Peyer's patch (tissue), 4 donors: ENCODE measurements at places on chromosomes 13 and 19.

GRCh38 chr13:105937451-105937850, 598.0 kb downstream of the EFNB2 start:
- no peak for DNase-seq

DNA sequence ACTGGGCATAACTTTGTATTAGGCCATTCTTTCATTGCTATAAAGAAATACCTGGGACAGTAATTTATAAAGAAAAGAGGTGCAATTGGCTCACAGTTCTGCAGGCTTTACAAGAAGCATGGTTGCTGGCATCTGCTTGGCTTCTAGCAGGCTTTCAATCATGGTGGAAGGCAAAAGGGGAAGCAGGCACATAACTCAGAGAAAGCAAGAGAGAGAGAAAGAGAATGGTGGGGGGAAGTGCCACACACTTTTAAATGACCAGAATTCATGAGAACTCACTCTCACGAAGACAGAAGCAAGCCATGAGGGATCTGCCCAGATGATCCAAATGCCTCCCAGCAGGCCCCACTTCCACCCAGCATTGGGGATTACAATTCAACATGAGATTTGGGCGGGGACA, 179.7 kb downstream of the SPRY2 start:
- DNase-seq: no peak

DNA sequence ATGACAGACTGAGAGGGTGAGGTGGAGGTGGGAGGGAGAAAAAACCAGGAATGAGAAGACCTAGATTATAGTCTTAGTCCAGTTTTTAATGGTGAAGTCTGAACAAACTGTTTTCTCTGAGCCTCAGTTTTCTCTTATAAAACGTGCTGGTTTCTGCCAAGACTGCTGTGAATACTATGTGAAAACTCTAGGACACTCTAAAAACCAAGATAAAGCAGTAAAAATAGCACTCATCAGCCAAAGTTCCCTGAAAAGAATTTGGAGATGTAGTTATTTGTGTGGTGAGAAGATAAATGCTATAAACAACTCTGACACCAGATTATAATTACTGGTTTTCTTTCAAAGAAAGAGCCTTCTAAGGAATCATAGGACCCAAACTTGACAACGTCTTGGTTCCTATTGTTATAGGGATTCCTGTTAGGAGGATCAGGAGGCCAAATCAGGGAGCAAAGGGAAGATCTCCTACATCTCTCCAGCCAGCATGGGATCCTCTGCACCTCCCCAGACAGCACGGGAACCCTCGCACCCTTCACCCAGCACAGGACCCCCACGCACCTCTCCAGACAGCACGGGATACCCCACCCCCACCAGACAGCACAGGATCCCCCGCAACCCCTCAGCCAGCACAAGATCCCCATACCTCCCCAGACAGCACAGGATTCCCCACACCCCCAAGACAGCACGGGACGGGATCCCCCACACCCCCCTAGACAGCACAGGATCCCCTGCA, 130.2 kb downstream of the MIPEP start:
- no peak for DNase-seq

DNA sequence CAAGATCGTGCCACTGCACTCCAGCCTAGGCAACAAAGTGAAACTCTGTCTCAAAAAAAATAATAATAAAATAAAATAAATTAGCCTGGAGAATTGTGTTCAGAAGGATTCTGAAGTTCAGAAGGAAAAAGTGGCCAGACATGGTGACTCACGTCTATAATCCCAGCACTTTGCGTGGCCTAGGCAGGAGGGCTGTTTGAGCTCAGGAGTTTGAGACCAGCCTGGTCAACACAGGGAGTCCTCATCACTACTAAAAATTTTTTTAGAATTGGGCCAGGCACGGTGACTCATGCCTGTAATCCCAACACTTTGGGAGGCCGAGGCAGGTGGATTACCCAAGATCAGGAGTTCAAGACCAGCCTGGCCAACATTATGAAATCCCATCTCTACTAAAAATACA, 6.0 kb downstream of the RDH8 start:
- no peak for DNase-seq

GRCh38 chr13:73341748-73342147, 282.9 kb downstream of the KLF5 start:
- DNase-seq: no peak

DNA sequence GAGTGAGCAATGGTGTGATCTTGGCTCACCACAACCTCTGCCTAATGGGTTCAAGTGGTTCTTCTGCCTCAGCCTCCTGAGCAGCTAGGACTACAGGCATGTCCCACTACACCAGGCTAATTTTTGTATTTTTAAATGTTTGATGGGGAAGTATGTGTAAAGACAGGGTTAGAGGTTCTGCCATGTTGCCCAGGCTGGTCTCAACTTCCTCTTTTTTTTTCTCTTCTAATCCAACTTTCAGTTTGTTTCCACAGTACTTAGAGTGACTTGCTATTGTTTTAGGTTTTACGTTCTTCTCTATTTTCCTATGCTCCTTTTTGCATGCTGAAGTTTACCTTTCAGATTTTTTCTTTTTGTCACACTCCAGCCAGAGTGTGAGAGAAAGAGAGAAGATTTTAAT, 1433.0 kb downstream of the UQCRFS1 start:
- no peak for DNase-seq

- no peak for DNase-seq
Observed at GRCh38 chr13:54611390-54611789, 1582.8 kb downstream of the OLFM4 start.

GRCh38 chr19:41926028-41926762, 2.1 kb downstream of the ERFL start:
- no peak for DNase-seq

DNA sequence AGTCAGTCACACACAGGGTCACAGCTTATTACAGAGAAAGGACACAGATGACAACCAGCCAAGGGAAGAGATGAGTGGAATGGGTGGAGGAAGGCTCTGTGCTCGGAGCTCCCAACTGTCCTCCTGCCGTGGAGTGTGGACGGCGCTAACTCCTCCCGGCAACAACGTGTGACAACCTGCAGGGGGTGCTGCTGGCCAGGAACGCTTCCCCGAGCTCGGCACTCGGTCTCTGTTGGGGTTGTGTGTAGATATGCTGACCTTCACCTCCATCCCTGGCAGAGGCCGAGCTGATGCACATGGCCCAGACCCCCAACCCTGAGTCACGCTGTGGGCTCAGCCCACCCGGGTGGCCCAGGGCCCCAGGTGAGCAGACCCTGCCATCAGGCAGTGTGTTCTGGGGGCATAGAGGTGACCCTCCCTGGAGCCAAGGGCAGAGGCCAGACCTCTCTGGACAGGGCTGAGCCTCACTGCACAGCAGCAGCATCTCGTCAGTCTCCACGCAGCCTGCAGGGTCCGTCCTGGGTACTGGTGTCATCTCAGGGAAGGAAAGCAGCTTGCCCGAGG, 14.1 kb downstream of the ZNF444 start:
- no peak for DNase-seq

GRCh38 chr13:71492346-71492871, 374.6 kb downstream of the DACH1 start:
- no peak for DNase-seq

DNA sequence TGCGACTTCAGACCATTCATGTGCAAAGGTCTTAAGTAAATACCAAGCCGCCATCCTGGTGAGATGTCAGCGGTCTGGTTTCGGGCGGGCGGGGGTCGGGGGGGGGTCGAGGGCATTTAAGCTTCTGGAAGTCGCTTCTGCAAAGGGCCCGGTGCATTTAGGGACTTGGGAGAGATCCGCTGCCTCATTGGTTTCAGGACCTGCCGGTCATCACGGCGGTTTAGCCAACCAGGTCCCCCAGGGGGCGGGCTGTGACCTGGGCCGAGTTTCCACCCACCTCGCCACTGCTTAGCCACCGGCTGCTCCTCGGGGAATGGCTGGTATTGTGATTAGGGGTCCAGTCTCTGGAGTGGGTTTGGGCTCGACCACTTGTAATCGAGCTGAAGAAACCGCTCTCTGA, 7.8 kb downstream of the ANKLE1 start:
- DNase-seq: peak; percentile 60

DNA sequence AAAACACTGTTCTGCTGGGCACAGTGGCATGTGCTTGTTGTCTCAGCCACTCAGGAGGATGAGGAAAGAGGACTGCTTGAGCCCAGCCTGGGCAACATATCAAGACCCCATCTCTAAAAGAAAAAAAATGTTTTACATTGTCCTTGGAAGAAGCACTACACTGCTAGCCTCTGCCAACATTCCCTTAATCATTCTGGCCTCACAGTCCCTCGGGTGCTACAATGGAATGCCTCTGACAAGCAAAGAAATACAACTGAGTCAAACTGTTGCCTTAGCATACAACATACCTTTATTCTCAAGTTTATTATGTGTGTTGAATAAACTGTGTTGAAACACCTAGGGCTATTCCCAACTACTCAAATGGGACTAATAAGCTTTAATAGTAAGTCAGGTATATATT, 56.1 kb downstream of the PSPC1 start:
- no peak for DNase-seq

- no peak for DNase-seq
Observed at GRCh38 chr19:11435833-11436313, 438 bp downstream of the PRKCSH start.

DNA sequence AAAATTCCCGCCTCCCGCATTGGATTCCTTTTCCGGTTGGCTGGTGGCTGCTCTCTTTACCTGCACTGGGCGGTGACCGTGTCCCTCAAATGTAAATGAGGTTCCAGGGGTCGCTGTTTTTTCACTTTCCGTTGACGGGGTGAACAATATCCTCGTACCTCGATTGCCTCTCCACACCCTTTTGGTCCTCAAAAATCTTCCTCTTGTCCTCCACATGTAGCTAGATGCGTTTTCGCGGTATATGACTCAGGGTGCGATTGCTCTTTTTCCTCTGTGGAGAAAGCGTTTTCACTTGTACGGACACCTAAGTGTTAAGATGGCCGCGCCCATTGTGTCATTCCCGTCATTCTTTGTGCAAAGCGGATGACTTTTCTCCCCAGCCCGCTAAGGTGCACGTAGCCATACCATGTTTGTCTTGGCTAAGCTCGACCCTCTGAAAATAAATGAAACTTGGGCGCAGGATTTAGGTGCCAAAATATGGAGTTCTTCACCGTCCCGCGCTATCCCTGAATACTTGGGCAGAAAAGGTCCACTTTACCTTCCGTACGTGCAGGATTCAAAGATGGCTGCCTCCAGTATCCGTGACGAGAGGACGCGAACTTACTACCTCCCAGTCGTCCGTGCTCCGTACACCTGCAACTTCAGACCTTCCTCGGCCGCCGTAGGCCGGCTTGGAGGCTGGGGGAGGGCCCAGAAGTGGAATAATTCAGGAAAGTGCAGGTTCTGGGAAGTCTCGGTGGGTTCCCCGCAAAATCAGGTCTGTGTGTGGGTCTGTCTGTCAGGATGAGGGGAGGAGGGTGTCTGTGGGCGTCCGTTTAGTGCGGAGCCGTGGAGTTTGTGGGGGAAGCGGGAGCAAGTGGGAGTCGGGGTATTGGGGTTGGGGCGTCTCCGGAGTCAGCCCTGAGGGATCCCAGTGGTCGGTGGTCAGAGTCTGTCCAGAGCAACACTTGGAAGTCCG, at the start of gene ZNF613:
TSS of gene ZNF613 (plus strand) at position 689 of the 958 bp plus-strand sequence. CDS start 8,749 bp downstream, outside the sequence.
- DNase-seq: peak; percentile 87

- DNase-seq: no peak
Observed at GRCh38 chr13:27125357-27126282, 46.0 kb downstream of the USP12 start.

- no peak for DNase-seq
Observed at GRCh38 chr13:98990701-98991100, 12.8 kb upstream of the DOCK9 start.

GRCh38 chr13:106507560-106508274, 27.7 kb downstream of the EFNB2 start:
- DNase-seq: no peak

DNA sequence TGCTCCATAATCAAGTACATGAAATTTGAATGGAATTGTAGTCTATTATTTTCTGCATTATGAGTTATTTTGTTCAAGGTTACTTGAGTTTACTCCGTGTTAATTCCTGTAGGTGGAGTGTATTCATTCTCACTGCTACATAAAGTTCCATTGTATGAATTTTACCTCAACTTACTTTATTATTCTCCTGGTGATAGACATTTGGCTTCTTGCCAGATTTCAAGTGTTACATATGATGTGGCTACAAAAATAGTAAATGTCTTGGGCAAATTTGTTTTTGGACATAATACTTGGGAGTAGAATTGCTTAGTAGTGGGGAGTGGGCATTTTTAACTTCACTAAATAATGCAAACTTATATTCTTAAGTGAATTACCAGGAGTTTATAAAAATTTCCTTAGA, 328.9 kb downstream of the SHISA2 start:
- no peak for DNase-seq

- no peak for DNase-seq
Observed at GRCh38 chr19:6227936-6228325, 51.8 kb downstream of the MLLT1 start.

GRCh38 chr13:33945477-33945876, 127.5 kb downstream of the RFC3 start:
- DNase-seq: no peak

DNA sequence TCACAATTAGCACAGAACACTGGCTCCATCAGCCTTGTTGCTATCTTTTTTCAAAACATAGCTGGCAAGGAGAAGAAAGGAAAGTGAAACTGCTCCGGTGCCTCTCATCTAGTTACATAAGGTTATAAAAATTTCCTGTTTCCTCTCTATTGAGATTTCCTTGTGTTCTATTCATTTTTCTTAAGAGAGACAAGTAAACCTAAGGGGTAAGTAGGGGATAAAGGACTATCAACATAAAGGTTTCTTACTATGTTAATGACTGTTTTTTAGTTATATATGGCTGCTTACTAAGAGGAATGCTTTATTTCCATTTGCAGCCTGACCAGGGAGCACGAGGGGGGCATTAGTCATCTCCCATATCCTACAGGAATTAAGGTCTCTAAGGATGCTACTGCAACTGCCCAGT, 73.2 kb upstream of the MLNR start:
- DNase-seq: no peak

DNA sequence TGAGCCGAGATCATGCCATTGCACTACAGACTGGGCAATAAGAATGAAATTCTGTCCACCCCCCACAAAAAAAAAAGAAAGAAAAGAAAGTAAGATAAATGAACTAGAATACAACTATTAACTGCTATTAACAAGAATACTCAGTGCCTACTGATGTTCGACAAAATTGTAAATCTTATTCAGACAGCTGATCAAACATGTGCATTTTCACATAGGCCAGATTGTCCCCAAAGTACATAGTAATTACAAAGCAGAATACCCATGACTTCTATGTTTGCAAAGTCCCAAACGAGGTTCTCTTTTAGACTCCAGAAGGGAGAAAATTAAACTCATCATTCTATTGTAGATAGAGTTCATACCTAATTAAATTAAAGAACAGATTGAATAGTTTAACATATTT, 113.4 kb downstream of the UFM1 start:
- no peak for DNase-seq

DNA sequence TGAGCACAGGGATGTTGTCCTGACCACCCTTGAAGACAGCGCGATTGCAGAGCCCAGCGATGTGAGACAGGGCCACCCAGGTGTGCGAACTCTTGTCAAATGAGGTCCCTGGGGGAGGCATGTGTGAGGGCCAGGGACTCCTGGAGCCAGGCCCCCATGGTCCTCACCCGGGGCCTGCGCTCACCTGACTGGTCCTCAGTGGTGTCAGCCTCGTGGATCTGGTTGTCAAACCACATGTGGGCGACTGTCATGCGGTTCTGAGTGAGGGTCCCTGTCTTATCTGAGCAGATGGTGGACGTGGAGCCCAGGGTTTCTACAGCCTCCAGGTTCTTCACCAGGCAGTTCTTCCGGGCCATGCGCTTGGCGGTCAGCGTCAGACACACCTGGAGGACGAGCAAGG, 12.3 kb downstream of the ATP1A3 start:
- no peak for DNase-seq
